Activated T-helper 1 cell treated with anti-CD3 and anti-CD28 coated beads, Interleukin-2, amount 50 U/mL, for 16 hours (primary cell): ENCODE measurements at places on chromosomes 1 and 21.

DNA sequence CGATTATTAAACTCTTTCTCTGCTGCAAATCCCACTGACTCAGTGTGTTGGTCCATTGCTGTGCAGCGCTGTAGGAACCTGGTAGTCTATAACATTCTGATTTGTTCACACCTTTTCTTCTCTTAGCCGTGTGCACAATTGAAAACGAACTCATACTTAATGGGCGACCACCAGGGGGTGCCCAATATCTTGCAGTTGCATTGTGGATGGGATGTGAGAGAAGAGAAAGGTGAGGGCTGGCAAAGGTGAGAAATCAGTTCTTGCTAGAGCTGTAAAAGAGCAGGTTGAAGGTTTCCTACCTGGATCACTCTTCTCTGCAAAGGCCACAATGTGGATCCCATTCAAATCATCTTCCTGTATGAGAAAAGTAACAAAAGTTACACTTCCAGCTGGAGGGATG is 51.0 kb downstream of the CASQ2 start:
- DNase-seq, result no peak

- DNase-seq, result no peak
Measured at GRCh38 chr1:70979881-70980280, 67.7 kb downstream of the PTGER3 start.

DNA sequence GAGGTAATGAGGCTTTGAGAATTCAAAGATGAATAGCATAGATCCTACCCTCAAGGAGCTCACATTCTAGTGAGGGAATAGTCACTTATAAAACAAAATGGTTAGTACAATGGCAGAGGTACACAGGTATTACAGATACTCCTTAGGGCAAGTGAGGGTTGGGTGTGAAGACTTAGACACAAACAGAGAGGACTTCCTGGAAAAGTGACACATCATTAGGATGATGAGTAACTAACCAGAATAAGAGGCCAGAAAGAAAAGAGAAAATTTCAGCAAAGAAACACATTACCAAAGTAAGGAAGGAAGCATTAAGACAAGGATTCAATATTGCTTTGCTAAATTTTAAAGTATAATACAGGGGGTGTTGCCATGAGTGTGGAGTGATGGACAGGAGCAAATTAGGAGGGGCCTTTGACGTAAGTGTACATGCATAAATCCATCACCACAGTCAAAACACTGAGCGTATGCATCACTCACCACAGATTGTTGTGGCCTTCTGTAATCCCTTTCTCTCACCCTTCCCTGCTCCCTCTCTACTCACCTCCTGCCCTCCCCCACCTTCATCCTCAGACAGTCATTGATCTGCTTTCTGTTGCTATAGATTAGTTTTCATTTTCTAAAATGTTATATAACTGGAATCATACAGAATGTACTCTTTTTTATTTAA is 7.9 kb downstream of the CD53 start:
- DNase-seq, result no peak

DNA sequence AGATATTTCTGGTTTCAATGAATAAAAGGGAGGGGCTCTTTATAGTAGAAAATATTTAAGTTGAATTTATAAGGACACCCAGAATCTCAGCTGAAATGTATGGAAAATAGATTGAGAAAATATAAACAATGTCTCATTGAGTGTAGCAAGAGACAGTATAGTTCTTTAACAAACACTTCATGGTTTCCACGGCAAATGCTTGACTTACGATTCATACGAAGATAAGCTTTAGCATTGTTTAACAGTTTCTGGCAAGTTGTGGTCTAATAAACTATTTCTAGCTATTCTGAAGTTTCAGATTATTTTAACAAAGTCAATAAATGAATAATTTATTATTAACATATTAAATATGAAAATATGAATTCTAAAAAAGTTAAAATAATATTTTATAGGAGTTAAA is 1419.4 kb downstream of the KCNT2 start:
- DNase-seq, result no peak

DNA sequence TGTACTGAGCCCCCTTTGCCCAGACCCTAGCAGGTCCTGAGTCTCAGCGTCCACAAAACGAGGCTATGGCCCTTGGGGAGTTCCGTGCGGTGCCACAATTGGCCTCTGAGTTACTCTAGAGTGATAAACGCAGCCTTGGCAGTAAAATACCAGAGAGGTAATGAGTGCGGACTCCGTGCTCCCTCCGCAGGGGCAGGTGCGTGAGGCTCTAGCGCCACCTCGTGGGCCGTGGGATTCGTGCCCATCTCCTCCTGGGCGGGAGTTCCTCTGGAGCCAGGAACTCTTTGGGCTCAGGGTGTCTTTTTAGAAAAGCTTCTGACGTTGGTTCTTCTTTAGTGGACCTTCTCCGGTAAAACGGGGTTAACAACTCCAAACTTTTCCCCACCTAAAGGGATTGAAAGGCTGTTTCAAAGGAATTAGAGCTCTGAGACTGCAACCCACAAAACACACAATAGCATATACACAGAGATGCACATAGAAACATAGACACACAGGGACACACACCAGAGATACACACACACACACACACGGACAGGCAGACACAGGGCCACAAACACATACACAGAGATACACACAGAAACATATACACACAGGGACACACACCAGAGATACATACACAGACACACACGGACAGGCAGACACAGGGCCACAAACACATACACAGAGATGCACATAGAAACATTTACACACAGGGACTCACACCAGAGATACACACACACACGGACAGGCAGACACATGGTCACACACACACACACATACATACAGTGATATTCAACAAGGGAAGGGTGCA is 99.4 kb downstream of the KCNJ15 start:
- peak; percentile 35 for DNase-seq

GRCh38 chr1:23288201-23288600 is 55.9 kb downstream of the HNRNPR start:
- no peak for DNase-seq

- DNase-seq, result no peak
Measured at GRCh38 chr1:187408212-187409004, 579.7 kb downstream of the PLA2G4A start.

GRCh38 chr1:89790592-89790991 is 30.2 kb upstream of the LRRC8D start:
- no peak for DNase-seq

GRCh38 chr1:16012590-16013219 is 5.1 kb downstream of the HSPB7 start:
- no peak for DNase-seq

GRCh38 chr1:118396829-118397495 is 211.9 kb upstream of the SPAG17 start:
- DNase-seq, result no peak

DNA sequence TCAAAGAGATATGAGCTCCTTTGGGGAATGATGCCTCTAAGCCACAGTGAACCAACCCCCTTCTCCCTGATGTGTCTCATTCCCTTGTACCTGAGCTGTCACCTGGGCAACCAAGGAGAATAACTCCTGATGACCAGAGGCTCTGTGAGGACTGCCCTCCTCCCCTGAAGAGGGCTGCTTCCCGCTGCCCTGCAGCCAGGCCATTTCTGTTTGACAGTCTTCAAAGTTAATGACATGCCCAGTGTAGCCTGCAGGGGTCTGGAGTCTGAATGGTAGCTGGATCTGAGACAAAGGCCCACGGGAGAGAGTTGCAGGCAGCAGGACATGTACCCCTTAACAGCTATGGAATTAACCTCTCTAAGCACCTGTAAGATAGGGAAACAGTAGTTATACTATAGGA is 3.4 kb upstream of the SLFNL1 start:
- DNase-seq, result no peak

- DNase-seq, result no peak
Measured at GRCh38 chr21:37257511-37257966, 9.6 kb downstream of the VPS26C start.

GRCh38 chr1:221778535-221779142 is 36.8 kb upstream of the DUSP10 start:
- DNase-seq, result no peak

DNA sequence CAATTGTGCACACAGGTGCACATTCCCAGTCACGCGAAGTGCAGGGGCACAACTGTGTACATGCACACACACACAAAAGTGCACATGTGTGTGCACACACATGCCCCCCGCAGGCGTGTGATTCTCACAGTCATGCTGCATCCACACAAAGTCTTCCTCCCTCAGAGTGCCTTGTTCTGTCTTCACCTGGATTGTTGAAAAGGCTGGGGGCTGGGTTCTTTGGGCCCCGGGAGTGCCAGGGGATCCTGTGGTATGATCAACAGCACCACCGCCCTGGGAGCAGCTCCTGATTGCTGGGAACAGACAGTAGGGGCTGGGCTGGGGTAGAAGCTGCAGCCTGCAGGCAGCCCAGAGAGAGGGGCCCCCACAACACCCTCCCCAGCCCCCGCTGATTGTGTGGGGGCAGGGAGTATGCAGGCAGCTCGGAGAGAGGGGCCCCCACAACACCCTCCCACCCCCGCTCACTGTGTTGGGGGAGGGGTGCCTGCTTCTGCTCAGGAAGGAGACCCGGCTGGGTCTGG is 3.4 kb downstream of the COL18A1 start:
- DNase-seq, result no peak

DNA sequence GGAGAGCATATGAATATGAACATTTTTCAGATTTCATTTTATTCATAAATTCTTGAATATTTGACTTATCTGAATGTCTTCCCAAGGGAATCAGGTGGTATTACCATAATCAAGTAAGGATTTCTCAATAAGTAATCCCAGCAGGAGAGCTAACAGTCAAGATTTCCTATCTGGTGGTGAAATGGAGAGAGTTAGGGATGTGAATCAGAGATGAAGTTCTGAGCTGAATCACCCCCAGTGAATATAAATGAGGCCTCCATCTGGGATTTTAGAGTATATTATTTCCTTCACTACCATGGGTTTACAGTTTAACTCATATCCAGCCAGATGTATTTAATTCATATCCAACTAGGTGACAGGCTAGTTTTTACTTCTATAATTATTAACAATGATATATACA is 61.5 kb upstream of the RGS2 start:
- no peak for DNase-seq

GRCh38 chr1:206580438-206581113 is 31.7 kb downstream of the EIF2D start:
- no peak for DNase-seq

DNA sequence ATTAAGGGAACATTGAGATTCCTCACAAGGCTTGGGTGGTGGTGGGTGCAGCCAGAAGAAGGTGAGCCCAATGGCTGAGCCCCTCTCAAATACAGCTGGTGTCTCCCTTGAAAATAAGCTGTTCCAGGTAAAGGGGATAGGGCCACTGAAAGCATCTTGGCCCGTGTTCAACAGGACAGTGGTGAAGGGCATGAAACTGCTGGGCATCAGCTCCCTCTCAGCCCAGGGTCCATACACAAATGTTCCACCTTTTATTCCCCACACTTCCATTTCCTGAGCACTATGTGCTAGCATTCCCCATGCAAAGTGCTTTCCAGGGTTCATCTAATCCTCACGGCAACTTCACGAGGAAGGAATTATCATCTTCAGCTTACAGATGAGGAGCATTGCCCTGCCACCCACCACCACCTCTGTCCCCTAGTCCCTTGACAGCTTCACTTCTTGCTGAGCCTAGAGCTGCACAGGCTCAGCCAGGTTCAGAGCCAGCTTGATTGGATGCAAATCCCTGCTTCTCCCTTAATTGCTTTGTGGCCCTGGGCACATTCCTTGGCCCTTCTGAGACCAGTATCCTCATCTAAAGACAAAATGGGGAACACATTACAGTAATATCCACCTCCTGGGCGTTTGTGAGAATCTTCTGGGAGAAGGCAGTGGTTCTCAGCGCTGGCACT is 9.6 kb downstream of the TAGLN2 start:
- DNase-seq, result no peak

GRCh38 chr1:113765306-113766230 is 6.3 kb upstream of the PHTF1 start:
- DNase-seq, result no peak

GRCh38 chr1:119090250-119090649 is 50.2 kb downstream of the WARS2 start:
- DNase-seq, result no peak

DNA sequence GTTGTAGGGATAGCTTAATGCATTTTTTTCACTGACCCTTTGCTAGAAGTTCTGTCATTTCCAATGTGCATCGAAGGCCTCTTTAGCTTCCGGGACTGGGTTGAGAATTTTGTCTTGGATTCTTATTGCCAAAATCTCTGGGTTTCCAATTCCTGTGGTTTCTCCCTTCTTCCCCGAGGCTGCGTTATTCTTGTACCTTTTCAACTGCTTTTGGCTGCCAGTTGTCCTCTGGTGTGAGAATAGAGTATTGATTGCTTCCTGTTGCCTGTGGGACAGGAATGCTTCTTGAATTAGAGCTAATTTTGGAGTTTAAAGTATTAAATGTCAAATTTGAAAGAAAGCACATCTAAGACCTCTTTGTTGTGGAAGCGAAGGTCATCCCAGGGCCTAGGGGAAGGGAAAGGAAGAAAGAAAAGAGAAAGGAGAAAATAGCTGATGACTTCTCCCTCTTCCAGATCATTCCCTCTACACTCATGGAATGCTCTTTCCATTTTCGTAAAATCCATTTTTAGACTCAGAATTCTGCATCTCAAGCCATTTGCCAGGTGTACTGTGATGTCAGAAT is 21.1 kb downstream of the HUNK start:
- DNase-seq, result no peak

DNA sequence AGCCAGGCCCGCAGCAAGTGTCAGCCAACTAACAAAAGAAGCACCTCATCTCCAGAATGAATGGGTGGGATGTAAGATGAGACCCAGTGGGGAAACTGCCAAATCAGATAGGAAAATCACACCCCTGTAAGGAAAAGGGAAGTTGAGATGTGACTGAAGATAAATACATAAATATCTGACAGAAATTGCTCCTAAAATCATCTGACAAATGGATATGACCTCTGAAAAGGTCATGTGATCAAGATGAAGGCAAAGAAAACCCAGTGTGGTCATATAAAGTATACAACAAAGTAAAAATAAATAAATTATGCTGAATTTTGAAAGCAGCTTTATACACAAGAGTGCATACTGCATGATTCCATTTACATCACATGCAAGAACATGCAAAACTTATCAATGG is 12.7 kb downstream of the SIPA1L2 start:
- no peak for DNase-seq

GRCh38 chr1:54604572-54605370 is 18.6 kb downstream of the FAM151A start:
- DNase-seq, result no peak

DNA sequence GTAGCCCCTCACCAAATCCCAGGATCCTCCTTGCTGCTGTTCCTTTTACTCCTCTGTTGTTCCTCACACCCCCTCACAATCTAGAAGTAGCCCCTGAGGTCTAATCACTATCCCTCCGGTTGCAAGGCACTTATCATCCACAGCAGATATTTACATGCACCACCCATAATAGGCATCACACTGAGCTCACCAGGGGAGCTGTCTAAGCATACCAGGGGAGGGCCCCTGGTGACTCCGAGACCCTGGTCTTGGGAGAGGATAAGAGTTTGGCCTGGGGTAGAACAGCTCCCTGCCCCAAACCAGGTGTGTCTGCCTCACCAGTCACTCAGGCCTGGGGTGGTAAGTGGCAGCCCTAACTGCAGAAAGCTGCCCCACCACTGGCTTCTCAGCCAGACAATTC is 37.3 kb upstream of the ZC3H12A start:
- no peak for DNase-seq
